Activated B cell treated with CpG ODN at 0.5 μM for 24 hours (primary cell): ENCODE measurements at places on chromosomes 7 and 10. TPM values are rescaled to one million over a fixed set of nuclear protein-coding genes. Genes with fewer than 3 reads are reported as not detected.

DNA sequence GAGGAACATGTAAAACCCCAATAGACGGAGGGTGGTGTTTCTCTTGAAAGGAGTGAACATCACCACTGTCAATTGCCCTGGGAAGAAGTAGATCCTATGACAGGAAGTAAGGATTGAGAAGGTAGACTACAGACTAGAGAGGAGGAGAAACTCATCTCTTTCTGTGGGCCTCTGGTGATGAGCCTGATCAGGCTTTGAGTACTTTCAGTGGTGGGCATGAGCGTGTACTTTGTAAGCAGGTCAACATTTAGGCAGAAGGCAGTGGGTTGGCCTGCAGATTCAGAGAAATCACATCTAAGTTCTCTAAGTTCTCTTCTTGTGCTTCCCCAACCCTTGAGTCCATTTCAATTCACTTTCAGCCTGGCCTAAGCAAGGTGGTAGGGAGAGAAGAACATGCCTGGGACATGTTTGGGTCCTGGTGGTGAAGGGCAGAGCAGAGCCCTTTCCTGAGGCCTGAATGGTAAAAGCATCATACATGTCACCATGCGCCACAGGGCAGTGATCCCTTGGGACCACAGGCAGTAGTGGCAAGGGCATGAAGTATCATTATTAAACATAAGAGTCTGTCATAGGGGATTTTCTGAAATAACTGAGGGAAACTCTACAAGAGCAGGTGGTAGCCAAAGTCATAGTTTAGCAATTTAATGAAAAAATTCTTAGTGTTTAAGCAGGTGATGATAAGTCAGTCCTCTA lies 56.4 kb upstream of the ANKRD1 start:
- peak overlapping the region; percentile 46 for H3K4me3 ChIP-seq
- peak overlapping the region; percentile 86 for H3K27ac ChIP-seq
- H3K36me3 ChIP-seq = no peaks in the 10 kb centered on the region
- peak; percentile 48 for DNase-seq

DNA sequence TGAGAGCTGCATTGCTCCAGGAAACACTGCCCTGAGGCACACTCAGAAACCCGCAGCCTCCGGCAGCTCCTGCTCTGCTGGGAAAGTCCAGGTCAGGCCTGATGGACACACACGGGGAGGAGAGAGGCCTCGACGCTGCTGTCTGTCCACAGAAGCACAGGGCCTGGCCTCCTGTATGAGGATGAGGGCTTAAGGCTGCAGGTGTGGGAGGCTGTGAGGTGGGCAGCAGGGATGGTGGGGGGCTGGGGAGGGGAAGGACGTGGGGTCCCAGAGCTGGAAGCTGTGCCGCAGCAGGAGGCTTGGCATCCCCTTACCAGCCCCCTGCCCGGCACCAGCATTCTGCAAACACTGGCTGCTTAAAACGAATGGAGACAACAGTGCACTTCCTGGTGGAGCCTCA lies 186.2 kb downstream of the DNAJB6 start:
- H3K27ac ChIP-seq = no peak overlapping the region
- H3K4me1 ChIP-seq = no peaks in the 10 kb centered on the region
- H3K27me3 ChIP-seq = peaks cover 3% of the 10 kb centered on the region
- DNase-seq = no peak
- no peaks in the 10 kb centered on the region for H3K36me3 ChIP-seq

DNA sequence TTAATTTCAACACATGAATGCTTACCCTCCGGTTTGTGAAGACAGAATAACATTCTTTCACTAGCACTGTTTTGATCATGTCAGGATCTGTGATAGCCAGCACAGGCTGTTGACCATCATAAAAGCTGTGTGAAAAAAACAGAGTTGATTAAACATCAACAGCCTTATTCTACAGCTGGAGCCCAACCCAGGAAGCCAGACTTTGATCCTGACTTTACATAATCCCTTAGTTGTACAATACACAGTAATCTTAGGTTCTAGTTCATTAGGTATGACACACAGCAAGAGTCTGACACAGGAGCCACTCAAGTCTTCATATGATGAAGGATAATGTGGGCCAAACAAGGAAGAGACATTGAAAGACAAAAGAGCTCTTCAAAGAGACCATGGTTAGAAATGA lies 11.4 kb downstream of the CYP3A4 start:
- H3K27me3 ChIP-seq = peaks cover 85% of the 10 kb centered on the region
- no peaks in the 10 kb centered on the region for H3K36me3 ChIP-seq
- H3K27ac ChIP-seq = no peak overlapping the region
- no peak overlapping the region for H3K4me3 ChIP-seq
- H3K4me1 ChIP-seq = peaks cover 10% of the 10 kb centered on the region

The TMEM196 gene
- total RNA-seq = not detected in 2 replicates

- no peaks in the 10 kb centered on the region for H3K4me1 ChIP-seq
- no peaks in the 10 kb centered on the region for H3K36me3 ChIP-seq
- DNase-seq = no peak
- no peak overlapping the region for H3K4me3 ChIP-seq
Measured at GRCh38 chr10:75841266-75841665, 409.8 kb downstream of the LRMDA start.

The HYAL4 gene
- total RNA-seq = not detected in 2 replicates

The PRSS1 gene
- not detected in 2 replicates for total RNA-seq

- no peak overlapping the region for H3K4me3 ChIP-seq
- H3K4me1 ChIP-seq = no peaks in the 10 kb centered on the region
- peaks cover 46% of the 10 kb centered on the region for H3K36me3 ChIP-seq
- no peak for DNase-seq
Measured at GRCh38 chr7:66423729-66424128, 205.0 kb upstream of the KCTD7 start.

DNA sequence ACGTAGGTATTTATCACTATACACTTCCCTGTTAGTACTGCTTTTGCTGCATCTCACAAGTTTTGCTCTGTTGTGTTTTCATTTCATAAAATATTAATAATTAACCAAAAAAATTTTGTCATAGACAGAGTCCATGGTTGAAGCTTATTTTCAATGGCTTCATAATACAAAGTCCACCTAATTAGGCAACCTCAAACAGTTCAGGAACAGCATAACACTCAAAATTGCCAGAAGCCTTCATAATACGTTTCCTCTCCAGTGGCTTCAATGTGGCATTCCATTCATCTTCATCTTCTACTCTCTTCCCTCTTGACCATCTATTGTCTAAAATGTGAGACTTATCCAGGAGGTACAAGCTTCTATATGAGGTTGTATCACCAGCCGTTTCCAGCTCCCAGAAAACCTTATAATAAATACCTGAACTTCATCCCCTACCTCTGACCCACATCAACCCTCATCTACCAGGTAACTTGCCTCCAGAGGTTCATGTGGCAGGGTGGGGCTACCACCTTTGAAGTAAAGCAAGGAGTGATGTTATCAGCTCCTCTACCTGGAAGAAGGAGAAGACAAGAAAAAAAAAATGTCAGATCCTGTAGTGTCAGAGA lies 337.3 kb downstream of the MALRD1 start:
- no peaks in the 10 kb centered on the region for H3K27me3 ChIP-seq
- H3K4me3 ChIP-seq = no peak overlapping the region

- H3K27ac ChIP-seq = no peak overlapping the region
- H3K27me3 ChIP-seq = no peaks in the 10 kb centered on the region
- no peaks in the 10 kb centered on the region for H3K4me1 ChIP-seq
- H3K36me3 ChIP-seq = no peaks in the 10 kb centered on the region
- DNase-seq = no peak
Measured at GRCh38 chr7:89247207-89247606, 451.7 kb upstream of the TEX47 start.

GRCh38 chr7:437329-438251 lies 82.1 kb downstream of the PDGFA start:
- H3K27ac ChIP-seq = no peak overlapping the region
- no peaks in the 10 kb centered on the region for H3K4me1 ChIP-seq
- no peak overlapping the region for H3K4me3 ChIP-seq
- DNase-seq = no peak

DNA sequence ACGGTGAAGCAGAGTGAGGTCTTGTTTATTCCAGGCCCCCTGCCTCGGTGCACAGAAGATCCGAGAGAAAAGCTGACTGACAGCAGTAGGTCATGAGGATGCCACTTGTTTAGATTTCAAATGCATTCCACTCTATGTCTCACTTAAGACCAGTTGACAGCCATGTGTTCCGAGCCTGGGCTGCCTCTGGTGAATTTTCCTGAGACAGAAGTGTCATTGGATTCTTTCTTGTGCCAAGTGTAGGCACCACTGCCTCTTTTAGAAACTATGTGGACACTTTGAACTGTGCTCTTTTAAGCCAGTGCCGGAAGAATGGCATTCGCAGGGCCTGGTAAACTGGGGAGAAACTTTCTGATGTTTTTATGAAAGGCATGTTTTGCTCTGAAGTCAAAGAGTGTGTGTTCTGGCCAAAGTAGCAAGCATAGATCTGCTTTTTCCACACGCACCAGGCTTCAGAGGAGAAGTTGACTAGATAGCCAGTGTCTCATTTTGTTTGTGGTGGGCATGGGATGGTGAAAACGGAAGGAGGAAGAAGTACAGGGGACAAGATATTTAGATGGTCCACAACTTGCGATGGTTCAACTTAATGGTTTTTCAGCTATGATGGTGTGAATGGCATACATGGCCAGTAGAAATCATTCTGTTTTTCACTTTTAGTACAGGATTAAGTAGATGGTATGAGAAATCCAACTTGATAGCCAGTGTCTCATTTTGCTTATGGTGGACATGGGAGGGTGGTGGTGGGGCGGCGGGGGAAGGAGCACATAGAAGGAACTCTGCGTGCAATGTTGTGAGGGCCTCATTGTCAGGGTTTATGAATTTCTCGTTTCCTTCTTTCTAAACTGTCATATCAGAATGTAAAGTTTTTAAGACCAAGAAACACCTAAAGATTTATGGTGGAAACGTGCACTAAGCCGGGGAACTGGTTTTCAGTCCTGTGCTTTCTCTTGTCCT lies 41.5 kb downstream of the CYP17A1 start:
- peak overlapping the region; percentile 68 for H3K4me3 ChIP-seq
- peaks cover 39% of the 10 kb centered on the region for H3K4me1 ChIP-seq
- H3K27ac ChIP-seq = peak overlapping the region; percentile 88
- no peaks in the 10 kb centered on the region for H3K27me3 ChIP-seq
- peaks cover 42% of the 10 kb centered on the region for H3K36me3 ChIP-seq
- no peak for DNase-seq

The ATRNL1 gene
- 1.0 and 1.2 TPM in 2 replicates for total RNA-seq

The UTF1 gene
- total RNA-seq = not detected in 2 replicates

The VWDE gene
- total RNA-seq = not detected in 2 replicates

GRCh38 chr7:45698303-45699014 lies 124.3 kb downstream of the ADCY1 start:
- H3K4me1 ChIP-seq = no peaks in the 10 kb centered on the region
- no peak overlapping the region for H3K4me3 ChIP-seq
- H3K27ac ChIP-seq = no peak overlapping the region
- no peaks in the 10 kb centered on the region for H3K36me3 ChIP-seq

- H3K27ac ChIP-seq = no peak overlapping the region
- peaks cover 24% of the 10 kb centered on the region for H3K27me3 ChIP-seq
- H3K36me3 ChIP-seq = no peaks in the 10 kb centered on the region
- no peak overlapping the region for H3K4me3 ChIP-seq
- peaks cover 54% of the 10 kb centered on the region for H3K4me1 ChIP-seq
Measured at GRCh38 chr7:108419961-108420908, 36.0 kb downstream of the NRCAM start.

GRCh38 chr7:29629507-29629906 lies 65.9 kb downstream of the PRR15 start:
- H3K4me3 ChIP-seq = no peak overlapping the region
- H3K27ac ChIP-seq = no peak overlapping the region
- H3K36me3 ChIP-seq = no peaks in the 10 kb centered on the region
- DNase-seq = no peak
- peaks cover 9% of the 10 kb centered on the region for H3K27me3 ChIP-seq

The LIPJ gene
- 0.07 and 0.31 TPM in 2 replicates for total RNA-seq

GRCh38 chr7:141275350-141275749 lies 201.5 kb downstream of the TMEM178B start:
- DNase-seq = no peak
- no peak overlapping the region for H3K4me3 ChIP-seq
- H3K27me3 ChIP-seq = no peaks in the 10 kb centered on the region
- H3K4me1 ChIP-seq = no peaks in the 10 kb centered on the region

The NYAP1 gene
- not detected in 2 replicates for total RNA-seq

The PRLHR gene
- not detected in 2 replicates for total RNA-seq

GRCh38 chr10:27713941-27714340 lies 31.7 kb downstream of the MKX start:
- H3K4me3 ChIP-seq = no peak overlapping the region
- no peak for DNase-seq
- H3K27me3 ChIP-seq = peaks cover 15% of the 10 kb centered on the region
- no peak overlapping the region for H3K27ac ChIP-seq
- no peaks in the 10 kb centered on the region for H3K36me3 ChIP-seq

GRCh38 chr7:69873512-69873911 lies 275.2 kb downstream of the AUTS2 start:
- DNase-seq = no peak
- peaks cover 2% of the 10 kb centered on the region for H3K36me3 ChIP-seq
- peaks cover 35% of the 10 kb centered on the region for H3K4me1 ChIP-seq
- H3K27me3 ChIP-seq = no peaks in the 10 kb centered on the region
- H3K4me3 ChIP-seq = no peak overlapping the region

DNA sequence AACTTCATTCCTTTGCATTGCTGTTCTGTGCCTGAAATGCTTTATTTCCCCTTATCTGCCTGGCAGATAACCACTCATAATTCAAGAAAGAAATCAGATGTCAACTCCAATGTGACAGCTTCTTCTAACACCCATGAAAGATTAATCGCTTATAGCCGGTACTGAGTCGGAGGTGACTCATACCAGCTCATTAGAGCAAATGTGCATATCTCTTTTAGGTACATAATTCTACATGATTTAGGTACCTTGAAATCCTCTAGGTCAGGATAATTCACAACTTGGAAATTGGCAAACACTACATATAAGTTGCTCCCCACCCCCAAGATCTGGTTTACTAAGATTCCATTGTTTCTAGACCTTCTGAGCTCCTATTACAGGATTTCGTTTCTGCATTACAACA lies 554.4 kb upstream of the SORCS1 start:
- H3K36me3 ChIP-seq = no peaks in the 10 kb centered on the region
- H3K4me1 ChIP-seq = no peaks in the 10 kb centered on the region
- H3K27me3 ChIP-seq = no peaks in the 10 kb centered on the region
- H3K4me3 ChIP-seq = no peak overlapping the region

The CNPY1 gene
- not detected in 2 replicates for total RNA-seq

DNA sequence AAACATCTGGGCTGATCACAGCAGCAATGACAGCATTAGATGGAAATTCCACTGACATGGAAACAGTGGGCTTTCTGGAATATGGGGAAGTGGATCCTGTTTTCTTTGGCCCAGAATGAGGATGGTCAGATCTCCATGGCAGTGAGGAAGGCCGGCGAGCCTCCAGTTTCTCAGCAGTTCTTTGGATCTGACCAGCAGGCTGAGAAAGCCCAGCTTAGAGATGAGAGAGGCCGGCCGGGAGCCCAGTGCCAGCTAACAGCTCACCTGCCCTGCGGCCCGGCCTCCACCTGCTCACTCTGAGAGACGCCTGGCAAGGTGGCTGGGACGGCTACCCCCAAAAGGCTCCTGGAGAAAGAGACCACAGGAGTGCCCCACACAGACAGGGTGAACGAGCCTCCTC lies 24.2 kb downstream of the GPER1 start:
- peaks cover 5% of the 10 kb centered on the region for H3K27me3 ChIP-seq
- H3K4me1 ChIP-seq = no peaks in the 10 kb centered on the region
- DNase-seq = no peak
- no peak overlapping the region for H3K4me3 ChIP-seq
